LNCaP clone FGC (cell line): ENCODE measurements at places on chromosomes 5 and 9.

DNA sequence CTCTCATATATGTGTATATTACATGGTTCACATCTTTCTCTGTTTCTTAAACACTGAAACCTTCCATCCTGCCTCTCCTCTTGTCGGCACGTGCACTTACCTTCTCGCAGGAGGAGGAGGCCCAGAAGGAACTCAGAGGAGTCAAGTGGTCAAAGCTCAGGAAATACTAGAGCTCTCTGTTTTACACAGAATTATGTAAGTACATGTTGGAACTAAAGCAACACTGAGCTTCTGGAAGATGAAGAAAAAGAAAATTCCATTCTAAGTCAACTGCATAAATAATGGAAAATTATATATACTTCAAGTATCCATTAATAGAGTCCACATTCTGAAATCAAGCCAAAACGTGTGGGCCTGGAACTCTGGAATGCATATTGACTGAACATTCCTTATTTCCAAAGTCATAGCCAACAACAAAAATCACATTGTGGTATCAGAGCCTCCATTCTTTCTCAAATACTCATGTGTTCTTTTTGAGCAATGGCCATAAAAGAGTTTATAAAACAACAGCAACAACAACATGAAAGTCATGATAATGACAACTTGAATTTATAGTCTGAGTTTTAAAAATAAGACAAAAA, 121.5 kb upstream of the RAI14 start:
- no peak for DNase-seq

DNA sequence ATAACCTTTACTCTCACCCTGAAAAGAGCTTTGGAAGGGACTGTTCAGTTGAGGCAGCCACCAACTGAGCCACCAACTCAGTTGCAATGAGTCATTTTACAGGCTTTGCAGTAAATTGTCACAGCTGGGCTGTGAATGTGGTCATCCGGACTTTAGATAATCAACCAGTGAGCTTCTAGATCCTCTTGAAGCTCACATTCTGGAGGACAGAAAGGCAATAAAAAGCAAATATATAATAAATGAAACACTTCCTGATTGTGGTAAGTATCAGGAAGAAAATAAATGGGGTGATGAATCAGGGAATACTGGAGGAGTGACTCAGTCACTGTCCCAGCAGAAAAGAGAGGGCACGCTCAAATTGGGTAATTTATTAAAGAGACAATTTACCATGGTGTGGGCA, 13.2 kb upstream of the C5orf58 start:
- DNase-seq, result no peak

- no peak for DNase-seq
Measured at GRCh38 chr5:149762958-149763630, 33.0 kb downstream of the PPARGC1B start.

- DNase-seq, result no peak
Measured at GRCh38 chr5:181182651-181183050, 22.3 kb downstream of the TRIM7 start.

- no peak for DNase-seq
Measured at GRCh38 chr5:42668254-42668653, 88.4 kb upstream of the CCDC152 start.

GRCh38 chr5:127700237-127700766, 2.9 kb upstream of the CCDC192 start:
- DNase-seq, result peak; percentile 67

- DNase-seq, result no peak
Measured at GRCh38 chr9:99015890-99016289, 72.2 kb downstream of the COL15A1 start.

DNA sequence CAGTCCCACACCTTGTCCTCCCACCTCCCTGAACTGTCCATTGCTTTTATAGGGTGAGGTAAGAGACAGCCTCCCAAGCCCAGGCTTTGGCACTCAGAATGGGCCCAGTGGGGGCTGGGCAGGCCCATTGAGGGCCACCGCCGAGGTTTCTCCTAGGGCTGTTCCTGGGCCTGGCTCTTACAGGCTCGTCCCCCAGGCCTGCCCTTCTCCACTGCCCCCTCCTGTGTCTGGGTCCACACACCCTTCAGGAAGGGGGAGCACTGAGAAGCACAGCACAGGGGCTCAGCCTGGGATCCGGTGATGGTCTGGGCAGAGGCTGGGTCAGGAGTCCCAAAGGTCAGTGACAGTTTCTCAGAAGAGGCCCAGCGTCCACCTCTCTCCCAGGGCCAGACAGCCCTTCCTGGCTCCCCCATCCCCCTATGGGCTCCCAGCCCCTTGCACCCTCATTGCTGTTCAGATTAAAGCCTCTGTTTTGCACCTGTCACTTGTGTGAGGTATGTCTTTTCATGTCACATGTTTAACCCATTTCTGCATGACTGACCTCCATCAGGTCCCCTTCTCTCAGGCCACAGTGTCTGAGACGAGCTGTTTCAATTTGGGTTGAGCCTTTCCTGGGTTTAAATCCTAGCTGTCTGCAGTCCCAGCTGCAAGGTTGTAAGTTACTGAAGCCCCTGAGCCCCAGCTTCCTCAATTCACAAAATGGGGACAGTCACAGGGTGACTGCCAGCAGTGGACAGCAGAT, 29.4 kb downstream of the IER5L start:
- no peak for DNase-seq

DNA sequence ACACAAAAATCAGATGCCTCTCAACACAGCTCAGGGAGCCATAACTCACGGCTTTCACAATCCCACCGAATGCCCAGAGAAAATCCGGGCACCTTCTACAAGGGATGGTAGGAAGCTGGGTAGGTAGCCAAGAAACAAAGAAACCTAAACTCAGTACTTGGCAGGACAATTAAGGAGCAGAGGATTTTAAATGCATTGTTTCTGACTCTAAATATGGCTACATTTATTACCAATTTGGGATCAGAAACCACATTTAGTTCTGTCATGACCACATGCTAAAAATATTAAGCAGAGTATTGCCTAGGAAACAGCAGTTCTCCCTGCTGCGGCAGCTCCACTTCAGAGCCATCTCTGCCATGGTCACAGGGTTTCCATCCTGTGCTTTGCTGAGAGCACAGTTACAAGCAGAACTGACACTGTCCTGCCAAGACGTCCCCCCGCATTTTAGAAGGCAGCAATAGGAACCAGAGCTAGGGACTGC, 57.5 kb downstream of the SIL1 start:
- DNase-seq, result no peak

GRCh38 chr9:95912773-95913172, 37.3 kb downstream of the ERCC6L2 start:
- DNase-seq, result no peak

DNA sequence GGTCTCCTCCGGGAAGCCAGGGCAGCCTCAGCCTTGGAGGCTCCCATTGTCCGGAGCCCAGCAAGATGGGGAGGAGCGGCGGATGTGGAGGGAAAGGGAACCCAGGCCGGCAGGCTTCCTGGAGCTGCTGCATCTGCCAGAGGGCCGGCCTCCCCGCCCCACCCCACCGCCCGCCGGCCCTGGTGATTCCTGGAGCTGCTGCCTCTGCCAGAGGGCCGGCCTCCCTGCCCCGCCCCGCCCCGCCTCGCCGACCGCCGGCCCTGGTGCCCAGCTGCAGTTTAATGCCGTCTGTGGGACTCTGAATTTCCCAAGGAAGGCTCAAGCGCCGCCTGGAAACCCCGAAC, 31.6 kb downstream of the EXD3 start:
- no peak for DNase-seq

DNA sequence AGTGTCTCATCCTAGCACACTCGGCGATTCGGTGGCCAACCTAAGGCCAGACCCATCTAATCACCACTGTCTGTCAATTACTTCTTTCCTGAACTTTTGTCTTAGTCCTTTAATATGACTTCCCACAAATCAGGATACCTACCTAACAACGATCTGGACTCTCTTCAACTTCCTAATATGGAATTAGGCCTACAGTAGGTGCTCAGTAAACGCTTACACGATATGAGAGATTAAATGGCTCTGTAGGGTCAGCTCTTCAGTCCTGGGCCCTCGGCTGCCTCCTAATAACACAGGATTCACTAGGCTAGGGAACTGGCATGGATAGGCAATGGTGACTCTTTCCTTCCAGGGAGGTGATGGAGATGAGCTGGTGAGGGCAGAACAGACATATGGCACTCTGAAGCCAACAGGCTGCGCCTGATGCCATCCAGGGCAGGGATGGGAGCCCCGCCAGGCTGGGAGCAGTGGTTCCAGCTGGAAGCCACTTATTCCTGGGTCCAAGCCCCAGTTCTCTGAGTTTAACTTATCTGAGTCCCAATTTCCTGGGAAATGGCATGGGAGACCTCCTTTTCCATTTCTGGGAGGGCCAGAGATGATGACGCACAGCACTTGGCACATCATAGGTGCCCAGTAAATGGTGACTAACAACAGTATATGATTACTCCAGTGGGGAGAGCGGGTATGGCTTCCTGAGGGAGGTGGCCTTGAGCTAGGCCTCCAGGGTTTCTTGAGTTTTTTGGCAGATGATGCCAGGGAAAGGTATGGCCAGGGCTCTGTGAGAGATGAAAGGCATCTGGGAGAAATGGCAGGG, 7.3 kb downstream of the PDGFRB start:
- DNase-seq, result no peak

DNA sequence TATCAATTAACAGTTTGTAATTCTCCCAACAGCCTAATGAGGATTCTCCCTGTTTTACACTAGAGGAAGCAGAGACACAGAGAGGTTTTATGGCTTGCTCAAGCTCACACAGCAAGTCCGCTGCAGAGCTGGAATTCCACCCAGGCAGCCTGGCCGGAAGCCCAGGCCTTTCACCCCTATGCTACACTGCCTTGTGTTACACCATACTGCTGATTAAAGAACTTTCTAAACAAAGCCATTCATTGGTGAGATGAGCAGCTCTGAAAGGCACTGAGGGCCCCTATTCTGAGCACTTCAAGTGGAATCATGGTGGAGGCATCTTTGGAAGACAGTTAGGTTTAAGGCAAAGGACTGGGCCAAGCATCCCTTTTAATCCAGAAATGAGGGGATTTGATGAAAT, 14.7 kb upstream of the LARP1 start:
- no peak for DNase-seq

- no peak for DNase-seq
Measured at GRCh38 chr9:3880851-3881250, 355.1 kb upstream of the RFX3 start.

DNA sequence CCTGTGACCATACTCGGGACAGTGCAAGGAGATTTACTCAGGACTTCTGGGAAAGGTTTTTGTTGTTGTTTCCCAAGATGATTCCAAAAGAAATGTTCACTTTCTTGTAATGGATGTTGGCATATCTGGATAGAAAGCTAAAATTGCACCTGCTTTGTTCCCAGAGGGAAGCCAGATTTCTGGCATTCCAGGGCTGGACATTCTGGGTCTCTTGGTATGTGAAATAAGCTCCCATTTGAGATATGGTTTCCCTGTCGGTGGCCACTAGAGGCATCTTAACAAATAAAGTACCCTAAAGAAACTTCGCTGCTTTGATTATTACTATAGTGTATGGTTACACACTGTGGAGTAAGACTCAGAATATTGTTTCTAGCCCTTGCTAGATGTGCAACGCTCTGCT, 737.3 kb downstream of the BRINP1 start:
- DNase-seq, result no peak

DNA sequence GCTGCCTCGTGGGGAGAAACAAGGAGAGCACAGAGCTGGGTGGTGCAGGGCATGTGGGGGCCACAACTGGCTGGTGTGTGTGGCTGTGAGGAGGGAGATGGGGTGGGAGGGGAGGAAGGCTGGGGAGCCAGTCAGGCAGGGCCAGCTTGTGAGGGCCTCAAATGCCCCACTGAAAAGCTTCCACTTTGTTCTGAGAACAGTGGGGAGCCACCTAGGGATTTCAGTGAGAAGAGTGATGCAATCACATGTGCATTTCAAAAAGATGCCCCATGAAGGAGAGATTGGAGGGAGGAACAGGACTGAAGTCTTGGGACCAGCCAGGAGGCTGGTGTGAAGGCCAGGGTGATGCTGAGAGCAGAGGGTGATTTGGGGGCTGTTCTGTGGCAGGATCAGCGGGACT, 1.3 kb downstream of the OR13J1 start:
- no peak for DNase-seq

DNA sequence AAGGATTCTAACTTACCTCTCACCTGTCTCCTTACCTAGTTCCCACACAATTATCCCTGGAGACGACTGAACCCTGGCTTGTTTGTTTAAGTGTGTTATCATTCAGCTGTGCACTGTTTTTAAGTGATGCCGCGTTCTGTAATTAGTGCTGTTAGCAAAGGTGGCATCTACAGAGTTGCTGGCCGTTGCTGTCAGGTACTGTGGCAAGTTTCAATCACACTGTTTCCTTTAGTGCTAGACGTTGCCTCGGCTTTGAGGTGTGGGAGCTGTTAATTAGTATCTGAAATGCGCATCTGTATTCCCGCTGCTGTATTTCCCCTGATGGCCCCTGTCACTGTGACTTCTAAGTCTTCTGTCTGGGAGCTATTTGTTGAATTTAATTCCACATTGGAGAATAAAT, 193.8 kb upstream of the GAS1 start:
- DNase-seq, result no peak

DNA sequence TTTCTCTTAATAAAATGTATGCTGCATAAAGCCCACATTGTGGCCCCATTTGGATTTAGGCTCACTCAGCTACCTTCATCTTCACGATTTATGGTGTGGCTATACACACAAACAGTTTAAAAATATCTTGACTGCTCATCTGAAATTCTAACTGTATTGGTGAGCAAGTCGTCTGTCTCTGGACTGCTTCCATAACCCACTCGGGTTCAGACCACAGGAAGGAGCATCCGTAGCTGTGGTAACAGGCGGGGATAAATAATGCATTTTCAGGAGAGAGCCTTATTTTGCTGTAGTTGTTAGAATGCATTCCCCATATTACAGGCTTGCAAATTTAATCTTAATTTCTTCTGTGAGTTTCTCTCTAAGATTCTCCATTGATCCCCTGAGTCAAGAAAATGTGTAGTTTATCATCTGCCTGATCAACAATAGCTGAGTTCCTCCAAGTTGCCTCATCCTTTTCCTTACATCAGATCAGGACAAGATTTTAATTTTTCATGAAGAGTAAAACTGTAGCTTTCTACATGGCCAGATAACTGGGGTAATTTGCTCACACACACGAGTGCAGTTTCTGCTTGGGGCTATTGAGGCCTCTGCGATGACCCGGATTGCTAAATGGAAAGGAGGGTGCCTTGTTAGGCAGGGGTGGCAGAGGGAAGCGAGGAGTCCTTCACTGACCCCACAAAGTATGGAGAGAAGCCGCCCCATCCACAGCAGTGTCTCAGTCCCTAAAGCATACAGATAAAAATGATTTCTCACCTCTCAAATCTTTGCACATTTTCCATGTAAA, 133.9 kb downstream of the FSTL4 start:
- DNase-seq, result no peak

GRCh38 chr9:38619556-38620447, 594 bp downstream of the ANKRD18A start:
- no peak for DNase-seq

DNA sequence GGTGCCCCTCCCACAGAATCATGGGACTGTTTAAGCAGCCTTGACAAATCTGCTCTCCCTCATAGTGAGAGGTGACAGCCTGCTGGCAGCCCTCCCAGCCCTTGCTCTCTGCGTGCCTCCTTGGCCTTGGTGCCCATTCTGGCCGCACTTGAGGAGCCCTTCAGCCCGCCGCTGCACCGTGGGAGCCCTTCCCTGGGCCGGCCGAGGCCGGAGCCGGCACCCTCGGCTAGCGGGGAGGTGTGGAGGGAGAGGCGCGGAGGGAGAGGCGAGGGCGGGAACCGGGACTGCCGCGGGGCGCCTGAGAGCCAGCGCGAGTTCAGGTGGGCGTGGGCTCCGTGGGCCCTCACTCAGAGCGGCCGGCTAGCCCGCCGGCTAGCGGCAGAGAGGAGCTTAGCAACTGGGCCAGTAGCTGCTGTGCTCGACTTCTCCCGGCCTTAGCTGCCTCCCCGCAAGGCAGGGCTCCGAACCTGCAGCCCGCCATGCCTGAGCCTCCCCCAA, 125.9 kb upstream of the MYO10 start:
- no peak for DNase-seq
